ENCODE measurements at places on chromosomes 1 and 21. TPM values are rescaled to one million over a fixed set of nuclear protein-coding genes. Genes with fewer than 3 reads are reported as not detected.

- no peak for DNase-seq
These were observed 1.3 kb upstream of the LDLRAP1 start for GRCh38 chr1:25541889-25542658.

DNA sequence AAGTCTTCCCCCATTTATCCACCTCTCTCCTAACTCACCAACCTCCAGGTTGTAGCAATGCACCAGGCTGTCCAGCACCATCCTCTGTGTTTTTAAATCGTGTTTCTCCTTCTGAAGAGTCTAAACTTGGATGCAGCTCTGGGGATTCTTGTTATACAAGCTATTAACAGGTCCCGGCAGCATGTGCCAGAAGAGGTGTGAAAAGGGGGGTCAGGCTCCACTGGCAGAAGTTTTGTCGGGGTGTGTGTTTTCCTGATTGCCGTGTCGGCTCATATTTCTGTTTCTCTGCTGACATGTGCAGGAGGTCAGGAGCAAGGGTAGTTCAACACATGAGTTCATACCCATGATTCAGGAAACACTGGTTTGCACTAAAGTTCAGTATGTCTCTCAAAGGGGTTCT, 658.6 kb upstream of the CAMK1G start:
- no peak for DNase-seq

GRCh38 chr1:10607228-10607627, 132.5 kb downstream of the PEX14 start:
- DNase-seq = no peak

GRCh38 chr1:208198236-208198635, 45.9 kb downstream of the PLXNA2 start:
- DNase-seq = no peak

- no peak for DNase-seq
These were observed 37.4 kb downstream of the PAX7 start for GRCh38 chr1:18668046-18668445.

GRCh38 chr1:63198871-63199394, 123.4 kb upstream of the FOXD3 start:
- DNase-seq = no peak

- no peak for DNase-seq
These were observed 174.8 kb downstream of the TOMM20 start for GRCh38 chr1:234953655-234954405.

DNA sequence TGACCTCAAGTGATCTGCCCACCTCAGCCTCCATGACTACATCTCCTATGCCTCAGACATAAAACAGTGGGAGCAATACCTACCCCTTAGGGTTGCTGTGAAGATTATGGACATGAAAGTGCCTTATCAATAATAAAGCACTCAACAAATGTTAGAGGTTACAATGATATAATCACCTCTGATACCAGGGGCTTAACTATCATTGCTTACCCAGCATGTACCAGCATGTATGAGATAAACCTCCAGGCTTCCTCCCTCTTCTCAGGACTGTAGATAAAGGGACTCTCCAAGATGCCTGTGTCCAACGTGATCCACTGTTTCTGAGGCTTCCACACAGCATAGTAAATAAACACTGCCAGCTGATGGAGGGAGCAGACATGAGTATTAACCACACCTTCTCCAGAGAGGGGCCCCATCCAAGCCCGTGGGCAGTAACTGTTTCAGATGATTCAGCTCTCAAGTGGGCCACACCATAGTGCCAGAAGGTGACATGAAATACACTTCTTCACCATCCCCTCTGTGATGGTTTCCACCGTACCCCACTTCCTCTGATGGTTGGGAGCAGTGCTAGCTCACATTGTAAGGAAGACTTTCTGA, 26.2 kb downstream of the RHBDL2 start:
- no peak for DNase-seq

GRCh38 chr1:27100335-27101053, 54.4 kb downstream of the SLC9A1 start:
- DNase-seq = no peak

GRCh38 chr1:199336745-199337640, 690.5 kb upstream of the NR5A2 start:
- no peak for DNase-seq

DNA sequence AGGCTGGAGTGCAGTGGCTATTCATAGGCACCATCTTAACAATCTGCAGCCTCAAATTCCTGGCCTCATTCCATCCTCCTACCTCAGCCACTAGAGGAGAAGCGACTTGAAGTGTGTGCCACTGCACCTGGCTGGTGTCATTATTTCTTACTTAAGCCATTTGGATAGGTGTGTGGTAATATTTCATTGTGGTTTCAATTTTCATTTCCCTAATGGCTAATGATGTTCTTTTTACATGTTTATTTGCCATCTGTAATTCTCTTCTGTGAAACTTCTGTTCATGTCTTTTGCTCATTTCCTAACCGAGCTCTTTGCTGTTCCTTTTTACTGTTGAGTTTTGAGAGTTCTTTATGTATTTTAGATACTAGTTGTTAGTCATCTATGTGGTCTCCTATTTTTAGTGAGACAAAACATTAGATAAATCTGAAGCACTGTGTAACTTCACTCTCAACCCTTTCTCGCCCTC, 66.8 kb downstream of the SLC27A3 start:
- DNase-seq = no peak

DNA sequence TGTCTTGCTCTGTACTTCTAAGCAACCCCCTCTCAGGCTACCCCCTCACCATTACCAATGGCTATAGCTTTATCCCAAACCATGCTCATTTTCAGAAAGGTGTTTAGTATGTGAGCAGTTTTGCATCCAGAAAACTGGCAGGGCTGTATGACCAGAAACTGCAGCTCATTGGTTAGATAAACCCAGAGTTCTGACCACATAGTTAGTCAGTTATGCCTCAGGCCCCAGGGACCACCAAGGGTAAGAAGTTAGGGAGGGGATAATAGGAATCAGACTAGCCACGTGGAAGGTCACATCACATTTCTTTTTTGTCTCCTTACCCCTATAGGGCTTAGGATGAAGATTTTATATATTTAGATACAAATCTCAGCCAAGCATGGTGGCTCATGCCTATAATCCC, 1.2 kb downstream of the ITGA10 start:
- no peak for DNase-seq

GRCh38 chr21:45241357-45241756, 46.3 kb downstream of the POFUT2 start:
- no peak for DNase-seq

DNA sequence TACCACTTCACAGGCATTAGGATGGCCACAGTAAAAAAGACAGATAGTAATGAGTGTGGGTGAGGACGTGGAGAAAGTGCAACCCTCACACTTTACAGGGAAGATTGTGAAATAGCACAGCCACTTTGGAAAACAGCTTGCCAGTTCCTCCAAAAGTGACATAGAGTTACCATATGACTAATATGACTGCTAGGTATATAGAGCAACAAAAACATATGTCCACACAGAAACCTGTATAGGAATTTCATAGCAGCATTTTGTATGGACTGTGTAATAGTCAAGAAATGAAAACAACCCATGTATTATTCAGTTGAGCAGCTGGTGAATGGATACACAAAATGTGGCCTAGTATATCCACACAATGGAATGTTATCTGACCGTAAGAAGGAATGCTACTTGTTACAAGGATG, 30.4 kb upstream of the LBR start:
- no peak for DNase-seq

DNA sequence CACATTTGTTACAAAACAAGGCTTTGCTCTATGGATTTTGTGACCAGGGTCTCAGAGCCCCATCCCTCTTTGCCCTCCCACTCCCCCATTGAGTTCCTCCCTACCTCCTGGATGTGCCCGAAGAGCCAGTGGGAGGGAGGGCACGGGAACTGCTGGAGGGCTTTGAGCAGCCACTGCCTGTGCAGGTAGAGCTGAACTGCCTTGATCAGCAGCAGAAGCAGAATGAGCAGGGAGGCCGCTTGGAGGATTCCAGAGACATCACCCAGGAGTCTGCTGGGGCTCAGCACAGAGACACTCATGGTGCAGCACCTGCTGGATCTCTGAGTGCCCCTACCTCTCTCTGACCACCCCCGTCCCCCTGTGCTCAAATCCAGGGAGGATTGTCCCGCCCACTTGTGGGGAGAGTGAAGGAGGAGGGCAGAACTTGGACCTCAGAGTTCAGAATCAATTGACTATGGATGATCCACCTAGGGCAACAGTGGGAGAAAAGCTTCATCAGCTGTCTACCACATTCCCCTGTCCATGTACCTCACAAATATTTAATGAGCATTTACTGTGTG, at the start of gene CYP4A11:
CYP4A11 (minus strand) TSS at position 342 of the 560 bp plus-strand sequence; CDS start at position 299, 43 bp downstream.
- no peak for DNase-seq

DNA sequence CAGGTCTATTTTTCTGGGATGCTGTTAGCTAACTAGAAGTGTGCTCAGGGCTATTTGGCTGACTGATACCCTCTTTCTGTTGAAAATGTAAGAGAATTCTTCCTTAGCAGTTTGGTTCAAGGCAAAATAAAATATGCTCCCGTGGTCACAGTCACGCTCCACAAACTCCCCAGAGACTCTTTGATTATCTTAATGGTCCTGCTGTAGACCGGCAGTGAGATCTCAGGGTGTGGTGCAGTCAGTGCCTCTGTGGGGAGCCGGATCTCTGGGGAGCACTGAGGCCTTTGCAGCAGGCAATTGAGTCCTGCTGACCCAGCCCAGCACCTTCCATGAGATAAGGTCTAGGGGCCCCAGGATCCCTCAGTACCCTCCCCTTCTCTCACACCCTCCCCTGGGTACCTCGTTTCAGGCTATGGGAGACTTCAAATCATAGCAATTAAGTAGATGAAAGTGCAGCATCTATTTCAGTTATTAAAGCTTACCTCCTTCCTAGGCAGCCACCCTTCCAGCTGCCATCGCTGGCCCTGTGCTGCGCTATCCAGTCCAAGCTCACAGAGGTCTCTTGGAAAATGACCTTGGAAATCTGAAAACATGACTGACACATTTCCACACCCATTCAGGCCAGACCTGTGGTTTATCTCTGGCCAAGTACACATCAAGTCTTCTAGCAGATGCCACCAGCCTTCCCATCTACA, 98.1 kb downstream of the SEC16B start:
- no peak for DNase-seq

DNA sequence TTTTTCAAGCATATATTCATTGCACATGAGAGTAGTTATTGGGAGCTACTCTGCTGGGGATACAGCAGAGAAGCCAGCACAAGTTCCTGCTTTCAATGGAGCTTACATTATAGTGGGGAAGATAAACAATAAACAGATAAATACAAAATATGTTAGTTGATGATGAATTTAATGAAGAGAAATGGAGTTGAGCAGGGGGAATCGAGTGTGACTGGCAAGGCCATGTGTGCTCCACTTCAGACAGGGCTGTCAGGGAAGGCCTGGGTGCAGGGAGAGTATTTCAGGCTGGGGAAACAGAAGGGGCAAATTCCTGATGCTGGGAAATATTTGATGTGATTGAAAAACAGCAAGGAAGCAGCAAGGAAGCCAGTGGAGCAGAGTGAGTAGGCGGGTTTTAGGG, 21.2 kb upstream of the BRDT start:
- no peak for DNase-seq

- DNase-seq = no peak
These were observed 157.8 kb upstream of the SNX7 start for GRCh38 chr1:98503771-98504170.

GRCh38 chr1:59404796-59405195, 107.9 kb downstream of the FGGY start:
- no peak for DNase-seq

- DNase-seq = no peak
These were observed 378.0 kb upstream of the PRMT6 start for GRCh38 chr1:106678279-106679050.

DNA sequence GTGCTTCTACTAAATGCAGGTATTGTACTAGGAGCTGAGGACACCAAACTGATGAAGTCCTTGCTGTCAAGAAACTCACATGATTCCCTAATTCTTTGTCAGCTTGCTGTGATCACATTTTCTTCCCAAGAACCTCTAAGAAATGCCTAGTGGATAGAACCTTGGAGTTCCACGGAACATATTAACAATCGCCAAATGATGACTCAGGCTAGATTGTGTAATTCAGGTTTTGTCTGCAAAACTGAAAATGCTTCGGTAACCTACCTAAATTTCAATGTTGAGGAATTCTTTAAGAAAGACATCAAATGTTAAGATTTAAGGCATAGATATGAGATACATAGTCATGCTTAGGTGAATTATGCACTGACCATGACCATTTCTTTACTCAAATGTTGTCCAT, 1.7 kb upstream of the GADD45A start:
- no peak for DNase-seq

- no peak for DNase-seq
These were observed 535.1 kb downstream of the DPYD start for GRCh38 chr1:97385536-97386277.

GRCh38 chr1:113333056-113333455, 57.3 kb upstream of the MAGI3 start:
- no peak for DNase-seq

DNA sequence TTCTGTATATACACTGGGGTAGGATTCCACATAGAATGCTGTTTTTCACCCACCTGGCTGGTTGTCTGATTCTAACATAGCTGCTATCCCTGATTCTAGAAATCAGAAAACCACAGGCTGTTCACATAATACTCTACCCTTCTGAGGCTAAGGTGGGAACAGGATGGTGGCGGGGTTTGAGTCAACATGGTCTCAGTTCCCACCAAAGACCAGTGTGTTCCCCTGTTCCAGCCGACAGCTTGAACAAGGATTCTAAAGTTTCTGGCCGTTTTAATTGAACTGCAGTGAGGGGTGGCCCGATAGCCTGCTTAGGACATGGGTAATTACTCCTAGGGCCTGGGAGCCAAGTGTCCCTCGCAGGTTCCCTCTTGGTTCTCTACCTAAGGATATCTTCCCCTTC, 38.4 kb downstream of the PEX14 start:
- no peak for DNase-seq

GRCh38 chr1:93813076-93813475, 65.9 kb downstream of the DNTTIP2 start:
- DNase-seq = no peak

Gene CD244
- 1.8 TPM for total RNA-seq

Gene USH2A
- 0.33 TPM for total RNA-seq

Gene LCK
- 1.6 TPM for total RNA-seq

Gene FAM72D
- not detected for total RNA-seq

Gene PTCH2
- 0.26 TPM for total RNA-seq

Gene MMP23B
- 0.99 TPM for total RNA-seq

Gene PRAMEF6
- not detected for total RNA-seq

Gene VWA1
- 47.1 TPM for total RNA-seq
